Stimulated activated CD4-positive, alpha-beta T cell treated with anti-CD3 and anti-CD28 coated beads, Interleukin-1b, Interleukin-23, amount 100 ng/mL, for 1 hour (primary cell): ENCODE measurements at places on chromosomes 1 and 21.

GRCh38 chr1:54367613-54368012, 38.6 kb downstream of the SSBP3 start:
- no peak for DNase-seq

GRCh38 chr1:233253832-233254331, 41.6 kb downstream of the PCNX2 start:
- no peak for DNase-seq

DNA sequence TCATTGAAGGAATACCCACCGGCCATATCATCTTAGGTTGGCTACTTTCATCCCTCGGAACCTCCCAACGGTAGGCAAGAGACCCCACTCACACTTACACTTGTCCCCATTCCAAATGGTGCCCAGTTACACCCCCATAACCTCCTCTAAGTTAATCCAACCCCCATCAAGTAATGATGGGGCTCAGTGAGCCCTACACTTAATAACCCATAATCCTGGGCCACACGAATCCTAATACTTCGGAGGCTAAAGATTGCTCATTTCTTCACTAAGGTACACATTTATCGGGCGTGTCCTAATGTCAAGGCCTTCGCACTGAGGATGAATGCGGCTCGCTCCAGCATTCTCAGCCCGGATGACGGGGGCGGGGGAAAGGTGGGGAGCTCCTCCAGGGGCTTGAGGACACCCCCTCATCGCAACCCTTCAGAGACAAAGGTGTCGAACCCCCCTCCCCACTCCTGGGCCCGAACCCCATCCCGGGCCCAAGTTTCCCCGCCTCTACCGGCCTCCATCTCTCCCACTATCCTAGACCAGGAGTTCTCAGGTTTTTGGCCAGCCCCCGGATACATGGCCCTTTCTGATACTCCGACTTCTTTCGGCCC, 435 bp downstream of the ILF2 start:
- no peak for DNase-seq

DNA sequence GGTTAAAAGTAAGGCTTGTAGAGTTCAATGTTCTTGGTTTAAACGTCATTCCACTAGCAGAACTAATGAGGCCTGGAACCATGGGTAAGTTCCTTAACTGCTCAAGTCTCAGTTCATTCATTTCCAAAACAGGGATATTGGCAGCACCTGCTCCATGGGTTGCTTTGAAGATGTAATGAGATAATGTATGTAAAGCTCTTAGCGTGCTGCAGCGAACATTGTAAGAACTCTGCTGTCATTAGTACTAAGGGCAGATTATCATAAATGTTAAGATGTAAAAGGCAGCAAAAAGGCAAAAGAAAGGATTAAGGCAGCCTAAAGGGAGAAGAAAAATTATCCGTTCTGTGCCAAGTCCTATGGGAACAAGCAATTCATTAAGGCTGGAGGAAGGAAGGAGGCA, 129.1 kb upstream of the NGF start:
- no peak for DNase-seq

GRCh38 chr1:221891708-221892107, 149.8 kb upstream of the DUSP10 start:
- DNase-seq = no peak

- no peak for DNase-seq
Measured at GRCh38 chr1:172122381-172122780, 281.1 kb downstream of the DNM3 start.
